ENCODE measurements at places on chromosomes 1 and 21.
A peak's percentile ranks its signal among the peaks of the same experiment; 100 is the strongest.

GRCh38 chr1:25873120-25873519 is 2.4 kb downstream of the PAQR7 start:
- DNase-seq = no peak

DNA sequence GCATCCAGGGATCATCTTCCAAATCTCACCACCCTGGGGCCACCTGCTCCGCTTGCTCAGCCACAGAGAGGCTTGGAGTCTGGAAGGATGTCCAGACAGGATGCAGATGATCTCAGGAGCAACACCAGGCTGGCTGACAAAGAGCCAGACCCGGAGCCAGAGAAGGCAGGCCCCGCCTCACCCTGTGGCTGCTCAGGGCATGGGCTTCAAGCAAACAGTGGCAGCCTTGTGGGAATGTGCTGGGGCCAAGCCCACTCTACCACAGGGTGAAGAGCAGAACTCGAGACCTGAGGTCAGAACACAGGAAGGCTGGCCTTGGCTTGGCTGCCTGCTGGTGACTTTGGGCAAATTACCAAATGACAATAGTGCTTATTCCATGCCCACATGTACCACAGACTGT is 45.5 kb downstream of the MRPL37 start:
- DNase-seq = peak; percentile 47

DNA sequence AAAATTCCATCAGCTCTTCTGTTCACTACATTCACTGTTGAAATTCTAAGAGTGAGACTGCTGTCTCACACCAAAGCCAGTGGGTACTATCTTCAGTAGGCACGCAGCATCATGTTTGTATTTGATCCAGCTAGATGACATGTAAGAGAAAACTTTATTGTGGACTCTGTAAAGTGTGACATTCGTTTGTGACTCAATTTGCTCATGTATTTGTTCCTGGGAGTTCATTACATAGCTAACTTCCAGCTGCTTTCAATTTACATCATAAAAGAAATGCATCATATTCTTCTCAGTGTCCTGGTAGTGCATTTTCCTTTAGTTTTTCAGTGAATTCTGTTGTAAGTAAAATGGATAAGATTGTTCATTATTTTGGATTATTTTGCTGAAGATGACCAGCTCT is 31.4 kb downstream of the CTH start:
- DNase-seq = no peak

DNA sequence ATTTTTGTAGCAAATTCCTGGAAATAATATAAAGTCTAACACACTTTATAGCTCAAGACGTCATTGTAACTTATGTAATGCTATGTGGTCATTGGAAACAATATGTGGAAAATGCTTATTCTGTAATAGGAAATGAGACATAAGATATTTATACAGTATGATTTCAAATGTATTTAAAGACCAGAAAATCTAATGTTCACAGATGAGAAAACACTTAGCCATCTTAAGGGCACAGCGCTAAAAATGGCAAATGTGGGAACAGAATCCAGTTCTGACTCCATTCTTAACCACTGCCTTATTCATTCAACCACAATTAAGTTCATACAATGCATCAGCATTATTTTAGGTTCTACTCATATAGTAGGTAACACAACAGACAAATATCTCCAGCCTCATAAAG is 12.5 kb downstream of the CSDE1 start:
- DNase-seq = peak; percentile 32

- DNase-seq = no peak
These were observed 532.3 kb upstream of the USP24 start for GRCh38 chr1:55747408-55747841.

DNA sequence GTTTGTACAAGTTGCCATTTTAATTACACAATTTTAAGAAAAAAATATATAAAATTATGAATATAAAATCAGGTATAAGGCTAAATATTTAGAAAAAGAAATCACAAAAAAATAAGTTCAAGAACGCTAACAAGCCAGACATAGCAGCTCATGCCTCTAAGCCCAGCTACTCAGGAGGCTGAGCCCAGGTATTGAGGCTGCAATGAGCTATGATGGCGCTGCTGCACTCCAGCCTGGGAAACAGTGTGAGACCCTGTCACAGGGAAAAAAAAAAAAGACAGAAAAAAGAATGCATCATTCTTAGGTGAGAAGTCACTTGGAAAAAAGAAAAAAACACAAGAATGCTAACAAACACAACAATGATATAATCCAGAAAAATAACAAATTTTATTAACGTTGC is 112.3 kb upstream of the PRDX6 start:
- no peak for DNase-seq

DNA sequence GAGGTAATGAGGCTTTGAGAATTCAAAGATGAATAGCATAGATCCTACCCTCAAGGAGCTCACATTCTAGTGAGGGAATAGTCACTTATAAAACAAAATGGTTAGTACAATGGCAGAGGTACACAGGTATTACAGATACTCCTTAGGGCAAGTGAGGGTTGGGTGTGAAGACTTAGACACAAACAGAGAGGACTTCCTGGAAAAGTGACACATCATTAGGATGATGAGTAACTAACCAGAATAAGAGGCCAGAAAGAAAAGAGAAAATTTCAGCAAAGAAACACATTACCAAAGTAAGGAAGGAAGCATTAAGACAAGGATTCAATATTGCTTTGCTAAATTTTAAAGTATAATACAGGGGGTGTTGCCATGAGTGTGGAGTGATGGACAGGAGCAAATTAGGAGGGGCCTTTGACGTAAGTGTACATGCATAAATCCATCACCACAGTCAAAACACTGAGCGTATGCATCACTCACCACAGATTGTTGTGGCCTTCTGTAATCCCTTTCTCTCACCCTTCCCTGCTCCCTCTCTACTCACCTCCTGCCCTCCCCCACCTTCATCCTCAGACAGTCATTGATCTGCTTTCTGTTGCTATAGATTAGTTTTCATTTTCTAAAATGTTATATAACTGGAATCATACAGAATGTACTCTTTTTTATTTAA is 7.9 kb downstream of the CD53 start:
- no peak for DNase-seq

DNA sequence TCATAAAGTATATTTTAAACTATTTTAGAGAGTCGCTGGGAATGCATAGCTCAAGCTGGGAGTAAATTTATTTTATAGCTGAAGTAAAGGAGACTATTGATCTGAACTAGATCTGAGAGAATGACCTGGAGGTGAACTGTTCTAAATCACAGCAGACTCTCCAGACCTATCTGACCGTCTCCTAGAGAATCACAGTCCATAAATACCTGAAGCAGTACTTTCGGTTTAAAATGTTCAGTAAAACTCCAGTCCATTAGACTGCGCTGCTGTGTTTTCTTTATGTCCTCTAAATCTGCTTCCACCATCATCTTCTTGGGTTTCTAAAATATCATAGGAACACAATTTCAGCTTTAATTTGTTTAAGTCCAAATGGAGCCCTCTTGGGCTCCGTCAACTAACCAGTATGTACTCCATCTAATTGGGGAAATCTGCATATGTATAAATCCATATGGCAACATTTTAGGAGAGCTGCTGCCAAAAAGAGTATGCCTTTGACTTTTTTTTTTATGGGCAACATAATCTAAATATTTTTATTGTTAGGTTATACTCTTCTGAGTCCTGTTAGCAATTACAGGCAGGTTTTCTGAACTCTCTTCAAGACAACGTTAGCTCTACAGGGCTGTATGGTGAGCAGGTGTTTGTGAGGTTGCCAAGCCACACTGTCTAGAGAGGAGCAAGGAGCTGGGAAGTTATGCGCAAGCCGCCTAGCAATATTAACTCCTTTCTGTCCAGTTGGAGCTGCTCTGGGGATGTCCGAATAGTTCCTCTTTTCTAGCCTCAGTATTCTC is 111.2 kb downstream of the SPAG17 start:
- DNase-seq = no peak

GRCh38 chr1:21946836-21947587 is 9.9 kb upstream of the HSPG2 start:
- DNase-seq = peak; percentile 76

GRCh38 chr1:118217141-118217838 is 32.3 kb upstream of the SPAG17 start:
- DNase-seq = no peak

- DNase-seq = no peak
These were observed 210.0 kb upstream of the DAB1 start for GRCh38 chr1:57633881-57634280.

DNA sequence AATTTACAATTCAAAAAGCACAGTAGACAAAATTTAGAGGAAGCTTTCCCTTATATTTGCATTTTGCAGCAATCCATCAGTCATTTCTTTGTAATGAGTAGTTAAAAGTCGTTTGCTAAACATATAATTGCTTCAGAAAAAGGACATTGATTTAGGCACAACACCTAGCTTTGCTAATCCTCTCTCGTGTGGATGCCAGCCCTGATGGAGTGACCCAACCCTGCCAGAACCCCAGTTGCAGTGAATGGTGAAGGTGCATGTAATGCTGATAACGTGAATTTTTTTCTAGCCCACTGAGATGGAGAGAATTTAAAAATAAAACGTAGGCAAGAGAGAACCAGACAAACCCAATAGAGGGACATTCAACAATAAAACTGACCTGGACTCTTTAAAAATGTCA is 263.4 kb downstream of the GRIK1 start:
- no peak for DNase-seq

GRCh38 chr1:241163363-241163762 is 193.6 kb downstream of the RGS7 start:
- no peak for DNase-seq

- DNase-seq = no peak
These were observed 214.6 kb downstream of the DUSP10 start for GRCh38 chr1:221527302-221527701.

Data from dermis blood vessel endothelial cell (primary cell).